ENCODE measurements at places on chromosomes 16 and 17. TPM values are rescaled to one million over a fixed set of nuclear protein-coding genes. Genes with fewer than 3 reads are reported as not detected.

DNA sequence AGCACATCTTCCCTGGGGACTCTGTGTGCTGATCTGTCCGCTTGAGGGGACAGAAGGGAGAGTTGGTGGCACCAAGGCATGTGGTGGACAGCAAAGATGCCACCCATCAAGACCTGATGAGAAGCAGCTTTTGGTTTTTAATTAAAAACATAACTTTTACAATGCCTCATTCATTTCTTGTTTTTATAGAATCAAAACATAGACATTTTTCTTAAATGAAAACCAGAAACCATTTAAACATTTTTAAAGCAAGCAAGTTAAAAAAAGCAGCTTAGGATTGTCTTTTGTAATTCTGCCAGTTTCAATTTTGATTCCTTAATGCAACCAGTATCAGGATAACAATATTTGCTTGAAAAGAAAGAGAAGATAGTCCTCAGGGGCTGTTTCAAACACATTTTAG is 123.7 kb upstream of the AXIN2 start:
- DNase-seq = no peak
- no peaks in the 10 kb centered on the region for H3K4me1 ChIP-seq
- H3K36me3 ChIP-seq = no peaks in the 10 kb centered on the region

DNA sequence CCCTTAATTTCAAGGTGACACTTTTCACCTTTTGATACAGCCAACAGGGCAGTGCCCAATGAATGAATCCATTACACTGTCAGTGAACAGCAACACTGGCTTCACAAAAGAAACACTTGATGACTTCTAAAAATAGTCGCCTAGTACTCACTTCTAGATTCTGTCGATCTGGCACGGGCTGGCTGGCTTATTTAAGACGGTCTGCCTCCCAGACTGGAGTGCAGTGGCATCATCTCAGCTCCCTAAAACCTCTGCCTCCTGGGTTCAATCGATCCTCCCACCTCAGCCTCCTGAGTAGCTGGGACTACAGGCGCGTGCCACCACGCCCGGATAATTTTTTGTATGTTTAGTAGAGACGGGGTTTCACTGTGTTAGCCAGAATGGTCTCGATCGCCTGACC is 1.9 kb downstream of the NDUFAB1 start:
- H3K27me3 ChIP-seq = no peaks in the 10 kb centered on the region
- H3K4me1 ChIP-seq = no peaks in the 10 kb centered on the region
- no peak overlapping the region for H3K27ac ChIP-seq
- no peak for DNase-seq
- peaks cover 30% of the 10 kb centered on the region for H3K36me3 ChIP-seq

DNA sequence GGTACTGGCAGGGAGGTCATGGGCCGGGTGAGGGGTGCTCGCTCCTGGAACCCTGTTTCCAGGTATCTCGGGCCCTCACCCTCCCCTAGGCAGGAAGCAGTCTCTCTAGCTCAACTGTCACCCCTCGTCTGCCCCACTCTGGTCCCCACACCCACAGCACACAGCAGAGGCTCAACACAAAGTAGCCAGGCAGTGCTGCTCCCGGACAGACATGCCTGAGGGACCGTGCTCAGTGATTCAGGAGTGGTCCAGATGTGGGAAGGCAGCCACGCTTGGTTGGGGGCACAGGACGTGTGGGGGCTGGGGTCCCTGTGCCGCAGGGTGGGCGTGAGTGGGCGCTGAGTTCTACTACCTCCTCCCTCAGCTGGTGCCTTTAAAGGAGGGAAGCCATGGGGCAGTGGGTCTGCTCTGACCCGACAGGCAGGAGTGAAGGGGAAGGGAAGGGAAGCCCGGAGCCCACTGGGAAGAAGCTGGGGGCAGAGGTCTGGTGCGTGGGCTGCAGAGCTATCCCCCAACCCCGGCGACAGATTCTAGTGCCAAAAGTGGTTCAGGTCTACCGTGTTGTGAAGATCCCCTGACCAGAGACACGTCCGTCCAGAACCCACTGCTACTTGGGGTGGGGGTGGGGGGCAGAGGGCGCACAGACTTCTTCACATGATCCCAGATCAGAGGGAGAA is 11.8 kb downstream of the SLC16A3 start:
- peaks cover 22% of the 10 kb centered on the region for H3K36me3 ChIP-seq
- no peak overlapping the region for H3K4me3 ChIP-seq
- DNase-seq = no peak
- H3K4me1 ChIP-seq = peaks cover 25% of the 10 kb centered on the region
- peak overlapping the region; percentile 47 for H3K27ac ChIP-seq
- H3K27me3 ChIP-seq = no peaks in the 10 kb centered on the region

DNA sequence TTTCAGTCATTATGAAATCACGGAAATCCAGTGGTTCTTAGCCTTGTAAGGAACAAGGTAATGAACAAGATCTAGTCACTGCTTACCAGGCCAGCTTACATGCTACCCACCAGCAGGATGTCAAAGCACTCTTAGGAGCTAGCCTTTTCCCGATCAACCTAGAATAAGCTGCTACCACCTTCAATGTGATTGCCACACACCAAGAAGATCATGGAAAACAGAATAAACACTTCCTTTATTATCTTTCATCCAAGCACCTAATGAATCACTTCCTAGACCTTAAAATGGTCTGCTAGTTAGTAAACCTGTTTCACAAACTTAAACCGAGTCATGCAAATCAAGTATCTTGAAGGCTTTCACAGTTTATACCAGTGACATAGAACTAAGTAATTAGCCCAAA is 5.0 kb downstream of the BBS2 start:
- no peaks in the 10 kb centered on the region for H3K4me1 ChIP-seq
- no peak for DNase-seq
- no peak overlapping the region for H3K4me3 ChIP-seq
- H3K27ac ChIP-seq = no peak overlapping the region
- H3K36me3 ChIP-seq = no peaks in the 10 kb centered on the region

The NPTX1 gene
- total RNA-seq = not detected

DNA sequence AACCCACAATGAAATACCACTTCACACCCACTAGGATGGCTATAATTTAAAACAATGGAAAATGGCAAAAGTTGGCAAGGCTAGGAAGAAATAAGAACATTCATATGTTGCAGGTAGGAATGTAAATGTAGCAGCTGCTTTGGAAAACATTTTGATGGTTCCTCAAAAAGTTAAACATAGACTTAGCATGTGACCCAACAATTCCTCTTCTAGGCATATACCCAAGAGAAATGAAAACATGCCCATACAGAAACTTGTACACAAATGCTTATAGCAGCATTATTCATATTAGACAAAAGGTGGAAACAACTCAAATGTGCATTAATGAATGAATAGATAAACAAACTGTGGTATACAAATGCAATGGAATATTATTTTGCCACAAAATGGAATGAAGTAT is 36.1 kb downstream of the MEOX1 start:
- H3K4me1 ChIP-seq = no peaks in the 10 kb centered on the region
- DNase-seq = no peak
- H3K27ac ChIP-seq = no peak overlapping the region
- H3K36me3 ChIP-seq = no peaks in the 10 kb centered on the region
- H3K4me3 ChIP-seq = no peak overlapping the region
- H3K27me3 ChIP-seq = no peaks in the 10 kb centered on the region

- no peaks in the 10 kb centered on the region for H3K27me3 ChIP-seq
- peak overlapping the region; percentile 51 for H3K27ac ChIP-seq
- no peak overlapping the region for H3K4me3 ChIP-seq
- H3K4me1 ChIP-seq = peaks cover 4% of the 10 kb centered on the region
- no peaks in the 10 kb centered on the region for H3K36me3 ChIP-seq
Measured at GRCh38 chr17:34249478-34249877, 5.6 kb upstream of the CCL2 start.

The KRT33B gene
- total RNA-seq = not detected

- H3K4me1 ChIP-seq = no peaks in the 10 kb centered on the region
- H3K4me3 ChIP-seq = no peak overlapping the region
- no peaks in the 10 kb centered on the region for H3K36me3 ChIP-seq
- H3K27ac ChIP-seq = no peak overlapping the region
- no peaks in the 10 kb centered on the region for H3K27me3 ChIP-seq
Measured at GRCh38 chr17:77045441-77046041, 95.2 kb upstream of the SEC14L1 start.

DNA sequence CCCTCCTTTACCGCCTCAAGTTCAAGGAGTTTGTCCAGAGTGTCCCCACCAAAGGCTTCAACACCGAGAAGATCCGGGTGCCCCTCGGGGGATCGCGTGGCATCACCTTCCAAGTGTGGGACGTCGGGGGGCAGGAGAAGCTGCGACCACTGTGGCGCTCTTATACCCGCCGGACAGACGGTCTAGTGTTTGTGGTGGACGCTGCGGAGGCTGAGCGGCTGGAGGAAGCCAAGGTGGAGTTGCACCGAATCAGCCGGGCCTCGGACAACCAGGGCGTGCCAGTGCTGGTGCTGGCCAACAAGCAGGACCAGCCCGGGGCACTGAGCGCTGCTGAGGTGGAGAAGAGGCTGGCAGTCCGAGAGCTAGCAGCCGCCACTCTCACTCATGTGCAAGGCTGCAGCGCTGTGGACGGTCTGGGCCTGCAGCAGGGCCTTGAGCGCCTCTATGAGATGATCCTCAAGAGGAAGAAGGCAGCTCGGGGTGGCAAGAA is 1.1 kb downstream of the ARL4D start:
- no peaks in the 10 kb centered on the region for H3K27me3 ChIP-seq
- no peaks in the 10 kb centered on the region for H3K4me1 ChIP-seq
- peak; percentile 75 for DNase-seq

- no peak overlapping the region for H3K4me3 ChIP-seq
- DNase-seq = no peak
- no peaks in the 10 kb centered on the region for H3K4me1 ChIP-seq
- H3K36me3 ChIP-seq = no peaks in the 10 kb centered on the region
Measured at GRCh38 chr16:66412182-66412581, 14.9 kb upstream of the BEAN1 start.

GRCh38 chr17:15106540-15106939 is 158.6 kb downstream of the PMP22 start:
- no peak overlapping the region for H3K27ac ChIP-seq
- H3K4me1 ChIP-seq = no peaks in the 10 kb centered on the region
- H3K4me3 ChIP-seq = no peak overlapping the region

- no peaks in the 10 kb centered on the region for H3K4me1 ChIP-seq
- H3K27me3 ChIP-seq = no peaks in the 10 kb centered on the region
- H3K4me3 ChIP-seq = no peak overlapping the region
- H3K36me3 ChIP-seq = no peaks in the 10 kb centered on the region
- DNase-seq = no peak
Measured at GRCh38 chr16:20830372-20830771, 24.0 kb downstream of the REXO5 start.

GRCh38 chr17:6471531-6472465 is 27.5 kb downstream of the PIMREG start:
- no peak for DNase-seq
- H3K27ac ChIP-seq = no peak overlapping the region
- H3K4me3 ChIP-seq = no peak overlapping the region
- no peaks in the 10 kb centered on the region for H3K36me3 ChIP-seq

The BCO1 gene
- 0.46 TPM for total RNA-seq

The RTN4RL1 gene
- total RNA-seq = 2.6 TPM
